Left renal cortex interstitium (tissue), 4 donors: ENCODE measurements at places on chromosomes 13 and 19. TPM values are rescaled to one million over a fixed set of nuclear protein-coding genes. Genes with fewer than 3 reads are reported as not detected.

DNA sequence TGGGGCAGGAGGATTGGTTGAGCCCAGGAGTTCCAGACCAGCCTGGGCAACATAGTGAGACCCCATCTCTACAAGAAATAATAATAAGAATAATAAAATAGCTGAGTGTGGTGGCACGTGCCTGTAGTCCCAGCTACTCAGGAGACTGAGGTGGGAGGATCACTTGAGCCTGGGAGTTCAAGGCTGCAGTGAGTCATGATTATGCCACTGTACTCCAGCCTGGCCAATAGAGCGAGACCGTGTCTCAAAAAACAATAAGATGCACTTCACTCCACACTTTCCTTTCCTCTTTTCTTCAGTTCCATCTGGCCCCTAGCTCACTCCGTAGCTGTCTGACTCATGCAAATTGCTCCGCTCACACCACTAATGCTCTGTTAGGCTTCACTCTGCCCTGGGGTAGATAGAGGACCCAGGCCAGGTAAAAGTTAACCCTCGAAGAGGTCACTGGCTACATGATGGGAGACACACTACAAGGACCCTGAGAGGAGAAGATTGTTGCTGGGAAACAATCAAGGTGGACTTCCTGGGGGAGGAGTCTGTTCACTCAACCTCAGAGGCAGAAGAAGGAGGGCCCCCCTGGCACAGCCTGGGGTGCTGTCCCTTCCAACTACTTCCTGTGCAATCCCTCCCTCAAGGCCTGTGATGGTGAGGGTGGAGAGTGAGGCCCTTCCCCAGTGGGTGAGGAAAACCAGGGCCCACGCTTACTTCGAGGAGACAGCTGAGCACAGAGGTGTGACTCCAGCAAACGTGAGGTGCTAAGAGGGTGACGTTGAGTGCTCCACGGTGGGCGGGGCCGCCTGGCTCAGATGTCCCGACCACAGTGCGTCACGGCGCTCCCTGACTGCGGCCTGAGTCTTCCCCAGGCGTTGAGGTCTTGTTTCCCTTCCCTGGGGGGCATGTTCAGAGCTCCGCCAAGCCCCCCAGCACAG, 8.8 kb upstream of the TNFSF9 start:
- no peak for DNase-seq

DNA sequence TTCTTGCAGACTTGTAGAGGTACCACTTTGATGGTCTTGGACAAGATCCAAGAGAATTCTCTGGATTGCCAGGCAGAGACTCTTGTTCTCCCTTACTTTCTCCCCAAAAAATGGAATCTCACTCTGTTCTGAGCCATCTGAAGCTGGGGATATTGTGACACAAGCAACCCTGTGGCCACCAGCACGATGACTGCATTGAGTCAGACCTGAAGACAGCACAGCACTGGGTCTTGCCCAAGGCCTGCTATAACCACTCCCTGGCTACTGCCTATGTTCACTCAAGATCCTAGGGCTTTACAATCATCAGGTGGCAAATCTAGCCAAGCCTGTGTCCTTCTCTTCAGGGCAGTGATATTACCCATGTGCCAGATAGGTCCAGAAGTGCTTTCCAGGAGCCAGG, 202.5 kb upstream of the SERP2 start:
- DNase-seq: no peak

GRCh38 chr19:18832306-18833140, 764 bp downstream of the UPF1 start:
- no peak for DNase-seq

- DNase-seq: no peak
Observed at GRCh38 chr13:41546372-41547190, 89.2 kb downstream of the RGCC start.

- no peak for DNase-seq
Observed at GRCh38 chr19:29293736-29294342, 80.9 kb upstream of the UQCRFS1 start.

DNA sequence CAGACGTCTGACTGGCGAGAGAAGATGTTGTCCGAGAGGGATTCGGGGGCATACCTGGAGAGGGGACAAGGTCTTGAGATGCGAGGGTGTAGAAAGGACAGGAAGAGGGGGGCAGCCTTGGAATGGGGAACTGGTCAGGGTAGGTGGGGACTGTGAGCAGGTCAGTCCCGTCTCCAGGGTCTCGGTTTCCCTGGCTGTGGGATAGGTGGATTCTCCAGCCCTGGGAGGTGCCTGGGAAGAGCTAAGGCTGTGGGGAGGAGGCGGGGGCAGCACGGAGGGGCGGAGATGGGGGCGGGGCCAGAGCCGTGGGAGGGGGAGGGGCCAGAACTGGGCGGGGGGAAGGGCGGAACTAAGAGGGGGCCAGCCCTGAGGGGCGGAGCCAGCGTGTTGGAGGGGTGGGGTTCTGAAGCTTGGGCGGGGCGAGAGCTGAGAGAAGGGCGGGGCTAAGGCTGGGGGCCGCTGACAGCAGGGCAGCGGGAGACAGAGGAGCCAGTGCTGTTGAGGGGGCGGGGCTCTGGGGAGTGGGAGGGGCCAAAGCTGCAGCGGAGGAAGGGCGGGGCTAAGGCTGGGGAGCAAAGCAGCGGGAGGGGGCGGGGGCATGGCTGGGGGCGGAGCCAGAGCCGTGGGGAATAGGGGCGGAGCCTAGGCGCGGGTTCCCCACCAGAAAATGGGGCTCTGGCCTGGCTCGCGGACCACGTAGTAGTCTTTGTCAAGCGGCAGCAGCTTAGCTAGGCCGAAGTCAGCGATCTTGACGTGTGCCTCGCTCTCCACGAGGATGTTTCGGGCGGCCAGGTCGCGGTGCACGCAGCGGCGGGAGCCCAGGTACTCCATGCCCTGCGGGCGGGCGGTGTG, 9.5 kb upstream of the INSL3 start:
- DNase-seq: no peak

- no peak for DNase-seq
Observed at GRCh38 chr19:3942790-3943409, 10.0 kb downstream of the NMRK2 start.

GRCh38 chr13:24251525-24251924, 57.9 kb upstream of the C1QTNF9 start:
- no peak for DNase-seq

The CLDN10 gene
- 89.2 TPM for polyA plus RNA-seq

The RFPL4A gene
- polyA plus RNA-seq: 0.25 TPM

The MYO1F gene
- polyA plus RNA-seq: 4.3 TPM
